ENCODE measurements at places on chromosomes 5 and 9.

- DNase-seq: no peak
Measured at GRCh38 chr5:103772248-103772647, 209.7 kb upstream of the NUDT12 start.

DNA sequence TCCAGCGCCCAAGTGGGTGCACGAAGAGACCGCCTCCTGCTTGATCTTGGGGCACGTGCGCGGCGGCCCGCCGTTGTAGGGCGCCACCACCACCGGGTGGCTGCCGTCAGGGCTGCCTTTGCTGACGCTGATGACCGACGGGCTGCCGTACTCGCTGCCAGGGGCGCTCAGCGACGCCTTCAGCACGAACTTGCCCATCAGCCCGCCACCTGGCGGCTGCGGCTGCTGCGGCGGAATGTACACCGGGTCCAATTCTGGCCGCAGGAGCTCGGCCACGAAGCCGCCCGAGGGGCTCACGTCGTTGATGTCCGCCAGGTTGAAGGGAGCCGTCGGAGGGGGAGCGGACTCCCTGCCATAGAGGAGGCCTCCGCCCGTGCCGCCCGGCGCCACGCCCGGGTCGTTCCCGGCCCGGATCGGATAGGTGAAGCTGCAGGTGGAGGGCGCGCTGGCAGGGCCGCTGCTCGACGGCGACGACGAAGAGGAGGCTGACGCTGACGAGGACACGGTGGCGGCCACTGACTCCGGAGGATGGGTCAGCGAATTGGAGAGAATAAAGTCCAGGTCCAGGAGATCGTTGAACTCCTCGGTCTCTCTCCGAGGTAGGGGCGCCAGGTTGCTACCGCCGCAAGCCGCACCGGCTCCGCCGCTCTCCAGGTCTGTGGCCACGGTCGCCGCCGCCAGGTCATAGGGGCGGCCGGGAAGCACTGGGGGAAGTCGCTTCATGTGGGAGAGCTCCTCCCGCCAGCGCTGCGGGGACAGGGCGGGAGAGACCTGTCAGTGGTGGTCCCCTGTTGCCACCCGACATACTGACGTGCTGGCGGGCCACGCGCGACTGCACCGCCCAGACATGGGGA, 1.8 kb downstream of the KLF4 start:
- peak; percentile 93 for DNase-seq

- no peak for DNase-seq
Measured at GRCh38 chr5:141709699-141710267, 27.8 kb upstream of the ARAP3 start.

GRCh38 chr9:38015266-38015665, 53.8 kb downstream of the SHB start:
- DNase-seq: no peak

- DNase-seq: no peak
Measured at GRCh38 chr5:89117124-89117644, 234.2 kb upstream of the MEF2C start.

DNA sequence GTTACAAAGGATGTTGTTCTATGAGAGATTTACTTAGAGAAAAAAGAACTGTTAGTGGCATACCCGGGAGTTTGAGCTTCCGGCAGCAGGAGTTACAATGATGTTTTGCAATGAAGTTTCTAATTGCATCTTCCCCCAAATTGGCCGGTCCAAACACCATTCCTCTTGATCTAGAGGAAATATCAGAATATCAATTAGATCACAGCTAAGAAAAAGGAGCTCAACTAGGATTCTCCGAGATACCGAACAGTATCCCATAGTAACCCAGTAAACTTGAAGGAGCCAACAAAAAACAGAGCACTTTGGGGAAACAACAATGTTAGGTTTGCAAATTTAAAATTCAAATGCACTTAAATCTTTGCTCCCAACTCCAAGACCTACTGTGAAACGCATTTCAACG, 159.5 kb downstream of the TRPM6 start:
- no peak for DNase-seq

- DNase-seq: no peak
Measured at GRCh38 chr5:68928617-68929302, 165.1 kb upstream of the SLC30A5 start.

- DNase-seq: no peak
Measured at GRCh38 chr9:21097817-21098216, 20.1 kb upstream of the IFNB1 start.

- DNase-seq: peak; percentile 65
Measured at GRCh38 chr5:73311291-73312110, 137.1 kb downstream of the FOXD1 start.

GRCh38 chr9:99181621-99182020, 40.1 kb downstream of the ALG2 start:
- no peak for DNase-seq

DNA sequence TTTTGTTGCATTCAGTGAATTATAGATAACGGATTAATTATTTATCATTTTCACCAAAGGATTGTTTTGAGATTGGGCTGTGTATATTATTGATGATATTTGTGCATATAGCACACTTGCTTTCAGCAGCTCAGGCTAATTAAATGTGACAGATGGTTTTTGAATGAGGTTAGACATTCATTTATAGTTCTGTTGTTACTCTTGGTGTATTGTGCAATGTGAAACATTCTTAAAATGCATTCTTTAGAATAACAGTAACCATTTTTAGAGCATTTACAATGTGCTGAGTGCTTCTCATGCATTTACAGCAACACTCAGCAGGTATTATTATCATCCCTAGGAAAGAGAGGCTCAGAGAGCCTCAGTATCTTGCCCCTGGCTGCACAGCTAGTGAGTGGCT, 23.8 kb downstream of the NANS start:
- no peak for DNase-seq

DNA sequence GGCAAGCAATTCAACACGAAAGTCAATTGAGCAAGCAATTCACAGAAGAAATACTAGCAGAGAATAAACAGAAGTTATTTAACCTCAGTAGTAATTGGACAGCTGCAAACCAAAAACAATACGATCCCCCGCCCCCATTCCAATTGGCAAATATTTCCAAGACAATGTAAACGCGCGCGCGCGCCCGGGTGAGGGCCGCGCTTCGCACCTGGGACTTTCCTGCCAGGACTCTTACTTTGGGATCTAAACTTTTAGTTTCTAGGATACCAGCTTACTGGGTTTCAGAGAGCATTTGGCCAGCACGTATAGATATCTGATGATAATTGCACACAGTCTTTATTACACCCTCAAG, 8.6 kb downstream of the RUFY1 start:
- DNase-seq: peak; percentile 73

DNA sequence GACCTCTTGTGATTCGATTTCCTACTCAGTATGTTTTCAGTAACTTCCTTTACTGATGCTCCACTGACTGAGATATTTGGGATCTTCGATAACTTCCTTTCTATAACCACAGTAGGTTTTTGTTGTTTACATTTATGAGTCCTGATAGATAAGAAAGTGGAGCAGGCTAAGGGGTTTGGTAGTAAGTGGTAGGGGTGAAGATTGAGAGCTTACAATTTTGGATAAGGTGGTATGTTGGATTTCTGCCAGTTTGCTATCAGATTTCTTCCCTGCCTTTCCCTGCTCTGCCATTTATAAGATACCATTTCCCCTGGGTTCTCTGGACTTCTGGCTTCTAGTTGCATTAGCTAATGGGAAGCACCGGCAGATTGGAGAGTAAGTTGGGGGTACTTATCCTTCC, 7.9 kb upstream of the NDUFS4 start:
- DNase-seq: no peak

- no peak for DNase-seq
Measured at GRCh38 chr5:82821846-82822633, 255.2 kb downstream of the TMEM167A start.

DNA sequence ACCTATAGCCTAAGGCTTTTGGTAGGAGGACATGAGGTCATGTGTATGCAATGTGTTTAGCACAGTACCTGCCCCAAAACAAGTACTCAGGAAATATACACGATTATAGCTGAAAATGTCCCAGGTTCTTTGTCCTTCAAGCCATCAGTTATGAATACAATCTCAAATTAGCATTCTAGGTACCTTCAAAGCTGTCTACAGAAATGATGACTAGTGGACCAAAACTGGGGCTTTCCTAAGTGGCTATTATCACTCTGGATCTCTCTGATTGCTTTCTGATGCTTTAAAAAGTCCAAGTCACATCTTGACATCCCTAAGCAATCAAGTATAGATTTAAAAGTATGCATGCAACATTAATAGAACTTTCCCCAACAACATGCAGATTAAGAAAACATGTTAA, 93.0 kb upstream of the SLIT3 start:
- no peak for DNase-seq

- no peak for DNase-seq
Measured at GRCh38 chr9:72958485-72959281, 5.8 kb upstream of the ALDH1A1 start.

DNA sequence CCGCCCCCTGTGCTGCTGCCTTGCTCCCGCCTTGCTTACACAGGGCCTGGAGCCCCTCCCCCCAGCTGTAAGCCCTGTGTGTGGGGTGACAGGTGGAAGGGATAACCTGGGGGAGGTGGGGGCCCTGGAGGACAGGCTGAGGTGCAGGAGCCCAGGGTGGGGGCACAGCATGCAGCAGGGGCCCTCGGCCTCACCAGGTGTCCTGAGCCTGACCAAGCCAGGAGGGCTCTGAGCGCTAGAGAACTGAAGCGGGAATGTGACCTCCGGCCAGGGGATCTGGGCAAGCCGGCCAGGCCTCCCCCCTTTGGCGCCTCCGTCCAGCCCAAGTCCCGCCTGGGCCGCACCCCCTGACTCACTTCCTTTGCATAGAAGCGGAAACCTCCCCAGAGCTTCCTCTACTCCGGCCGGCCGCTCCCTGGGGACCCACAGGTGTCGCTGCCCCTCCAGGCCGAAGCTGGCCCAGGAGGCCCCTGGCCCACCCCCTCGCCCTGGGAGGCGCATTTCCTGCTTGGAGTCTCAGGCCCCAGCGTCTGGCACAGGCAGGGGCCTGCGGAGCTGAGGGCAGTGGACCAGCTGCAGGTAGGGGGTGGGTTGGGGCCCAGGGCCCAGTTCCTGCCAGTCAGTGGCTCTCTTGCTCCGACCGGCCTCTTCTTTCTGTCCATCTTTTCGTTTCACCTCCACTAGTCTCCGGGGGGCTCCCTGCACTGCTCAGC, at the start of gene TOR4A:
Gene TOR4A, plus strand, starts transcription at position 398 of the 713 bp plus-strand sequence. CDS start 964 bp downstream, outside the sequence.
- DNase-seq: peak; percentile 95

- no peak for DNase-seq
Measured at GRCh38 chr9:38651400-38652042, 31.1 kb upstream of the ANKRD18A start.

Data from stomach (tissue), 19 donors.